Activated T-helper 1 cell treated with anti-CD3 and anti-CD28 coated beads, Interleukin-12 subunit alpha, Interleukin-12 subunit beta, Interleukin-2, Interleukin-4 antibody, amounts not matched to agents 30 ng/mL and 10 ng/mL and 1 ng/mL, durations not matched to agents 14 hours and 24 hours and 36 hours (primary cell): ENCODE measurements at places on chromosomes 3 and 15.

GRCh38 chr3:8755097-8755496 lies 14.3 kb downstream of the OXTR start:
- DNase-seq, result no peak

DNA sequence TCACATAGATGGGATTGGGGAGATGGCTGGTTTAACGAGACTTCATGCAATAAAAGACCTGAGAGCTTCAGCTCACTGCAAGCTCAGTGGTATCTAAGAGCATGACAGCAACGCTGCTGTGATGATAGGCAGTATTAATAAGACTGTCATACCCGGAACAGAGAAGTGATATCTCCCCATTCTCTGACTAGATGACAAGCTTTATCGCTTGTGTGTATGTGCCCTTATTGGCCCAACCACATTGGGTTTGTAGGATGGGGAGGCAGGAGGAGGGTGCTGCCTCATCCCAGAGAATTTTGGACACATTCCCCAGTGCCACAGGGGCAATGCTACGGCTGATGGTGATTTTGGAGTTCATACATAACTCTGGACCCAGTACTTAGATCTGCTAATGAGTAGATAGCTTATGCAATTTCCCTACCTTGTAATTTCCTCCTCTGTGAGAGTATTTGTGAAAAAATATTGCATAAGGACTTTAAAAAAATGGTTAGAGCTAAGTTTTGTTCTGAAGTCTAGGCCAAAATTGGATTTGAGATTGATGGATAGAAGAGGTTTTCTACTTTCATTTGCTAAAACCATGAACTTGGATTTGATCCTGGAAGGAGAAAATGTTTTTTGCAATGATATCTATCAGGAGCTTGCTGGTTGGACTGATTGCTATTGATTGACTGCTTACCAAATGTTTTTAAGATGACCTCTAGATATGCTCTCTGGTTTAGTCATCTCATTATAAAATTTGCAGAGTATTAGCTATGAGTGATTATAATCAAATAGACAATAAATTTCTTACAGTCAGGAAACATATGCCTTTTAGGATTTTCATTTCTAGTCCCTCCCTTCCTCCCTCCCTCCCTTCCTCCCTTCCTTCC lies 14.0 kb upstream of the TMEM212 start:
- no peak for DNase-seq

GRCh38 chr3:125316949-125317348 lies 58.2 kb downstream of the ZNF148 start:
- DNase-seq, result no peak

GRCh38 chr3:134373271-134374104 lies 759 bp downstream of the AMOTL2 start:
- DNase-seq, result no peak

GRCh38 chr3:50214824-50215223 lies 9.8 kb downstream of the SLC38A3 start:
- DNase-seq, result no peak

DNA sequence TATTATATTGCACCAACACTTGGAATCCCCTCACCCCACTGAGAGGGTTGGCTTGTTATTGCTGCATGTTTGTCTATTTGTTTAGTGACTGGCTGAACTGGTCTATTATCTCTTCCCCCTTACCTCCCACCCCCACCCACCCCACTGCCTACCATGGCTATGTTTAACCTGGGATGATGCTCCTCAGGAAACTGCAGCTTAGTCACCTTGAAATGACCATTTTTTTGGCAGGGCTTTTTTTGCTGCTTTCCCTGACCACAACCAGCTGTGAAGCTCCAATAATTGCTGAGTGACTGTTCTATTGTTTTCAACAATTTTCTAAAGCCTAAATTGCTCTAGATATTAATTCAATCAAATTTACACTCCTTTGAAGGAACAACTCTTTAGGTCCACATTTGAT lies 137.9 kb upstream of the CADM2 start:
- DNase-seq, result no peak

DNA sequence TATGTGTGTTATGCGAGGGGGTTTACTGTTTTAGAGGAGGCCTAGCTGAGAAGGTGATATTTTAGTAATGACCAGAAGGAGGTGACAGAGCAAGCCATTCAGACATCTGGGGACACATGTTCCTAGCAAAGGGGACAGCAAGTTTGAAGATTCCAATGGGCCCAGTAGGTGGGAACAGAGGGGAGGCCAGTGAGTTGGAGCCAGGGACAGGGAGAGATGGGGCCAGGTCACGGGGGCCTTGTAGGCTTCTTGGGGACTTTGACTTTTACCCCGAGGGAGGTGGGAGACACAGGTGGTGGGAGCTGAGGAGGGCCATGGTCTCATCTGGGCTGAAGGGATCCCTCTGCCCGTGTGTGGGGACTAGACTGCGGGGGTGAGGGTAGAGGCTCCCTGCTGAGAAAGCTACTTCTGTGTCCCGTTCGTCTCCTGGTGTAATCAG lies 72.5 kb downstream of the MGLL start:
- DNase-seq, result no peak

- no peak for DNase-seq
These were observed 10.9 kb downstream of the SEMA3F start for GRCh38 chr3:50165910-50166538.

- DNase-seq, result peak; percentile 51
These were observed at the start of gene DVL3 for GRCh38 chr3:184154885-184155643. DVL3 (plus strand) TSS chr3:184155377; CDS start chr3:184155636, 259 bp downstream.

DNA sequence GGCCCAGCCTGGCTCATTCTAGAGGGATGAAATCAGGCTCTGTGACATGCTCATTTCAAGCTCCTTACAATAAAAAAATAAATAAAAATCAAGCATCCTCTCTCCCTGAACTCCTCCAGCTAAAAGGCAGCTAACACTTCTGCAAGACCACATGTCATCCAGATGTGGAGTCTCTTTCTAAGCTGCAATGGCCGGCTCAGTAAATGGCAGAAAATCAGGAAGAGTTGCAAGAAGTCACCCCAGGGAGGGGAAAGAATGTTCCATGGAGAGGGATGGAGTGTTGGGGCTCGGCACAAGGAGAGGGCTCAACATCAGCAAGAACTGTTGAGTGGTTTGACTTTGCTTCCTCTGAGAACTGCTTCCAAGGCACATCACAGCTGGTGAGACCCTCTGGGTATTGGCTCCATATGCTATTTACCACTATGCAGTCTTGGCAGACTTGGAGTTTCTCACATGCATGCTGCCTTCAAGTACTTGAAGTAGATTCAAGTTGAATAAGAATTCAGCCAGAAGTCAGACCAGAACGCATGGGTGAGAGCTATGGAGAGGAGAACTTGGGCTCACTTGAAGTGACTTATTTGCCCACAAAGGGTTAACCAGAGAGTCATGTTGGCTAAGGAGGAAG lies 689.0 kb downstream of the NTRK3 start:
- DNase-seq, result no peak

DNA sequence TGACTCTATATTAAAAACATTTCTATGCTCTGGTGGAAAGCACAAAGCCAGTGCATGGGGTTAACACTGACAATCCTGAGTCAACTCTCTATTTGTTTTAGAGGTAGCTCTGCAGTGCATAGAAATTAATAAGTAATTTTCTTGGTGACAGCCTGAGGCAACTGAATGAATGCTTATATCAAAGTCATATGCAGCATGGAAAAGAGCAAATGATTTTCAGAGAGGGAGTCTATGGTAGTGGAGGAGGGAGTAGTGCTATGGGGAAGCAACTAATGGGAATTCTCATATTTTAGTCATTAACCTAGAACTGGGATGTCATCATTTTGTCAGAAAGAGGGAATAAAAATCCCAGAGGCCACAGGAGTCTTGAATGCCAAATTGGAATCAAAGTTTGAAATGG lies 99.1 kb downstream of the CLSTN2 start:
- no peak for DNase-seq

DNA sequence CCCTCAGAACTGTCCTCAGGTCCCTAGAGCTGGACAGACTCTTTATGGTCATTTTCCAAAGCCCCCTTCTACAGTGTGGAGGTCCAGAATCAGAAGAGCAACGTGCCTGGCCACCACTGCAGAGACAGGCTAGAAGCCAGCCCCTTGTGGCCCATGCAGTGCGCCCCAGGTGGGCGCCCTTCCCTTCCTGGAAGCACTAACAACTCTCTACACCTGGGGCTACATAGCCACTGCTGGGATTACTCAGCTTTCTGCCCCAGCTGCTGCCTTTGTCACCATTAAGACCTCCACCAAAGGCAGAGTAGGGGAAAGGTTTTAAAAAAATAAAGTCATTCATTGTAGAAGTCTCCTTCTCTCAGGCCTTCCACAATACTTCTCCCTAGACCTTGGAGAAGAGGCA lies 2.3 kb downstream of the RASGRP1 start:
- no peak for DNase-seq
